Left ventricle myocardium inferior (tissue), 1 donor: ENCODE measurements at places on chromosomes 1 and 21.

- no peak for DNase-seq
These were observed 135.8 kb upstream of the B3GALT2 start for GRCh38 chr1:193322211-193322610.

GRCh38 chr1:245261786-245262185 is 107.0 kb downstream of the KIF26B start:
- no peak for DNase-seq

- no peak for DNase-seq
These were observed 22.6 kb upstream of the RAB3GAP2 start for GRCh38 chr1:220294846-220295301.

DNA sequence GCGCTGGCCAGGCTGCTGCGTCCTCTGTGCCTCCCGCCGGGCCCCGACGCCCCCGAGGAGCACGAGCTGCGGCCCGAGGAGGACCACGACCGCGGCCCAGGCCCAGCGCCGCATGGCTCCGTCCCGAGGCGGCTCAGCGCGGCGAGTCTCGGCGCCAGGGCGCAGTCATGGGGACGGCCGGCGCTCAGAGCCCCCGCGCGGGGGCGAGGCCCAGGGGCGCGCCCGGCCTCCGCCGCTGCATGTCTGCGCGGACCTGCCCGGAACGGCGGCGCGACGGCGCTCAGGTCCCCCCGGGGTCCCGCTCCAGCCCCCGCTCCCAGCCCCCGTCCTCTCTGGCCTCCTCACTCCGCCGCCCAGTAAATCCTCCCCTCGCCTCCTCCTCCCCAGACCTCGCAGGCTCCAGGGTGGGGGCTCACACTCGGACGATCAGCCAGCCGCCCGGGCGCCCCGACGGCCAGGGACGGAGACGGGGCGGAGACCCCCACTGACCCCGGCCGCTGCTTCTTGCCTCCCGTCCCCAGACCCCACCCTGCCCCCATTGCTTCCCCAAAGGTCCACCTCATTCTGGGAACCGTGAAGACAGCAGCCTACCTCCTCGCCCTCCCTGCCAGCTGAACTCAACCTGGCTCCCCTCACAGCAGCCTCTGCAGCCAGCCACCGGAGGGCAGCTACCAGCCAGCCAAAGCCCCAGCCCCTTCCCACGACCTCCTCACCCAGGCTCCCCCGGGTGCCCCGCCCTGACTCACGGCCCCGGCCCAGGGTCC is at the start of gene C1QTNF12:
C1QTNF12 (minus strand) TSS at position 146 of the 764 bp plus-strand sequence; CDS start at position 114, 32 bp downstream.
- DNase-seq = no peak

DNA sequence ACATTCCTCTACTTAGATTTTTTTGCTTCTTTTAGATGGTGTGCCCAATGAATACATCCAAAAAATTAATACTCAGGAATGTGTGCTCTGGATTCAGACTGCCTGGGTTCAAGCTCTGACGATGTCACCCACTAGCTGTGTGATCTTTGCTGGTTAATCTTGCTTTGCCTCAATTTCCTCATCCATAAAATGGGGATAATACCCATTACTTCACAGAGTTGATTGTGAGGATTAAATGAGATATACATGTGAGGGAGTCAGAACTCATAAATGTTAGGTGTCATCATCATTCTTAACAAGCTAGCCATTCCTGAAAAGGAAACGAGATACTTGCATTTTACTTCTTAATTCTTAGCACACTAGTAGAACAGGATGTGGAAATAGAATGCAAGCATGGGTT is 12.9 kb upstream of the TTF2 start:
- no peak for DNase-seq

- DNase-seq = no peak
These were observed 289.2 kb upstream of the DPYD start for GRCh38 chr1:98210064-98210463.

DNA sequence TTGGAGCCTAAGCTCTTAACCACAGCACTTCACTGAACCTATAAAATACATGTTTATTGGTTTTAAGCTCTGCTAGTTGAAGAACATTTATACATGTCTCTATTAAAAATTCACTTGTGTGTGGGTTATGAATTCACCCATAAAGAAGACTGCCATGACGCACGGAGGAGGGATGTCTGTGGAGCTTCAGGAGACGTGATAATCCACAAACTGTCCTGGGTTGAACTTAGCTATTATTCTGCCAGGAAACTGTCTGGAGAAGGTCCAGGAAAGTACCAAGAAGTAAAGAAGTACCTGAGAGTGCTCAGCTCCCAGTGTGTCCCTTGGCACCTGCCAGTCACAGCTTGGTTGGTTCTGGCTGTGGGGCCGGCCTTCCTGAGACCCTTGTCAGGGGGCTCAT is 56.3 kb downstream of the DDR2 start:
- DNase-seq = no peak

GRCh38 chr1:84264961-84265360 is 36.5 kb upstream of the SAMD13 start:
- DNase-seq = no peak

DNA sequence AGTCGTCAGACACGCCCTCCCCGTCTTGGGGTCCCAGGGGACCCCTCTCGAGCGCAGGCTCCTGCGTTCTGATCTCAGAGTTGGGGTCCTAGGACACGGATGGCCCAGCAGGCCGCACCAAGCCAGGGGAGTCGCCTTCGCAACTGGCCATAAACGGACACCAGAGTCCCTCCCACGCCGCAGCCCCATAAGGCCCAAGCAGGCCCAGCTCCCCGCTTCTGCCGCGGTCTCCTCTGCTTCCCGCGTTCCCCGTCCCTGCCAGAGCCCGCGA is 633 bp downstream of the DMRTA2 start:
- no peak for DNase-seq

GRCh38 chr1:25031966-25032667 is 102.0 kb upstream of the RUNX3 start:
- peak; percentile 42 for DNase-seq

GRCh38 chr1:226223157-226223785 is at the start of gene MIXL1:
Gene MIXL1, plus strand, starts transcription at chr1:226223664. Its CDS starts 18 bp downstream, at chr1:226223682.
- no peak for DNase-seq

DNA sequence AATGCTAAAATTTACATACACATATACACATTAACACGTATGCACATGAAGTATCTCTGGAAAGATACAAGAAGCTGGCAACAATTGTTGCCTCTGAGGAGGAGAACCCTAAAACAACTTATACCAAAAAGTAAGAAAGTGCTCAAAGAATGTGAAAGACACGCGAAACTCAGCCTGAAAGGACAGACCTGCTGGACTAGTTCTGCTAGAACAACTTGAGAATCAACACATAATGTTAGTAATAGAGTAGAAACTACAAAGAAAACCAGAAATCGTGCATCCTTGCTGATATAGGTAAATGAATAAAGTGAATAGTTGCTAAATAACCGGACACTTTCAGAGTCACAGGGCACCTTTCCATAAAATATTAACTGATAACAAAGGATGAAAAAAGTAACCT is 242.5 kb downstream of the RERE start:
- no peak for DNase-seq

DNA sequence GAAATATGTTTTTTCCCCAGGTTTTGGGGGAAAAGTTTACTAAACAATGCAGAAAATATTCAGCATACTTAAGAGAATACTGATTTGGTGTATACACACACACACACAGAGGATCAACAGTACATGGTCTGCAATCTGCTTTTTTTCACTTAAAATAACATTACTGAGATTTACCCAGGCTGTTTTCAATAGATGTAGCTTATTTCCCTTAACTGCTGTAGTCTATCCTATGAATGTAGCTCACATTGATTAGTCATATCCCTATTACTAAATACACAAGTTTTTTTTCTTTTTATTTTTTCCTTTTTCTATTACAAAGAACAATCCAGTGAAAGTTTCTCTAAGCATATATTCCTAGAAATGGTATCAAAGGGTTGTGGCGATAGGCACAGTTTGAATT is 266.7 kb upstream of the GREM2 start:
- no peak for DNase-seq

DNA sequence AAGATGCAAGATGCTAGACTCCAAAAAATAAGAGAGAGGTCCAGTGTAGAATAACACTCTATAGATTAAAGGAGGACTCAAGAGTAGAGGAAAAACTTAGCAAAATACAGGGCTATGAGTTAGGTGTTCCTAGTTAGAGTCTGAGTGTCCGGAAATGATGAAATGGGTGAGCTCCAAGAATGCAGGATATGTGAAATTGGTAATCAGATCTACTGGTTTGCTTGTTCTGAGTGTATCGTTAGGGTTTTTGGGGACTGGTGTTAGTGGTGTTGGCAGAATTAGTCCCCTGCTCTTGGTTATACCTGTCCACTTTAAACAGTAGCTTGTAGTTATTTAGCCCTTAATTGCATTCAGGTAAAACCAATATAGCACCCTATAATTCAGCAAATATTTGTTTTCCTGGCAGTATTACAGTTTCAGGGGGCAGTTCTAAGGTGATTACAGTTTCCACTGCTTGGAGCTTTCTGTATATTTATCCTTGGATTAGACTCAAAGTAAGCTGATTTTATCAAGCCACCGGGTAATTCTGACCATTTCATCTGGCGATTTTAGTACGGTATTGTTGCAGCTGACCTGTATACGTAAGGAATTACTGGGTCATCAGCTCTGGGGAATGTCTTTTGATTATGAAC is 332.7 kb downstream of the CHRM3 start:
- DNase-seq = no peak
